ENCODE measurements at places on chromosomes 3 and 15. TPM values are rescaled to one million over a fixed set of nuclear protein-coding genes. Genes with fewer than 3 reads are reported as not detected.

- DNase-seq: no peak
Measured at GRCh38 chr3:16417945-16418739, 95.4 kb downstream of the RFTN1 start.

DNA sequence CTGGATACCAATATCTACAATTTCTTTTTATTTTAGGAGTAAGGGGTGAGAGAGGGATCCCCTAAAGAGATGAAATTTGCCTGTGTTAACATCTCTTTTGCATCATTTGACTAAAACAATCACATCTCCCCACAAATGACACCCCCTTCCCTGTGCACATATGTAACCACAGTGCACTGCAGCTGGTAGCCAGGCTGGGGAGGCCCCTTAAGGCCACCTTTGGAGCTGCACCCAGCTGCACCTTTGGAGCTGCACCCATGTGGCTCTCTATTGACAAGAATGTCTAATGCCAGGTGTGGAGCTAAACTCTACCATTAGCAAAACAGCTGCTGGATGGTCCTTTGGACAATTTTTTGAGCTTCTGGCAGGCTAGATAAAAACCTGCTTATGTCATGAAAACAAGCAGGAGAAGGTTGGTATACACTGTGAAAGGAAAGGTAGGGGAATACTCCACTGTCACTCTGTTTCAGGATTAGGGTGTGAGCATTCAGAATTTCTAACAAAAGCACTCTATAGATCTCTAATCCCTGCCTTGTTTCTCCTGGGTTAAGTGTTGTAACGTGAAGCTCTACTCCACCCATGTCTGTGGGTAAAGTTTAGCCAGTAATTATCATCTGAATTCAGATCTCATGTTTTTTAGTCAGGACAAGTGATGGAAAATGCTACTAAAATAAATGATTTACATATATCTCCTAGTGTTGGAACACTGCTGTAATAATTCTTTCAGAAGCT, 52.1 kb downstream of the TFG start:
- peak; percentile 53 for DNase-seq

DNA sequence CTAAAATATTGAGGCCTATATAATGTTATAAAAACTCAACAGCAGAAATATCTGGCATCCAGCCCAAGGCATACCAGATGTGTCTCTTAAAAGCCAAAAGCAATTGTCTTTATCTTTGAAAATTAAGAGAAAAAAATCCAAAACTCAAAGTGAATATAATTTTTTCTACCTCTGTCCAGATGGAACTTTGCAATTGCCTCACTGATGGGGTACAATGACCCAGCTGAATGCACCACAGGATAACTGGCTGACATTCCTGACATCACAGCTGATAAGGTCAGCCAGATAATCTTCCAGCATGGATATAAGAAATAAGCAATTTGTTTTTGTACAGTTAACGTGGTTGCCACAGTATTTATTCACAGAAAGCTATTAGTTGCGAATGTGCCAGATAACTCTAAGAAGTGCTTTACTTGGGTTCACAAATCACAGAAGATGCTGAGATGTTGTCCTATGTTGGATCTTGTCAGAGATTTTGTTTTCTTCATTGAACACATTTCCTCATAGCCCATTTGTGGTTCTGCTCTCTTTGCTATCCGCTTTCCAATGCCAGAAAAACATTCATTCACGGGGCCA, 566.9 kb upstream of the CCDC54 start:
- DNase-seq: no peak

The ANKRD34C gene
- not detected for total RNA-seq

DNA sequence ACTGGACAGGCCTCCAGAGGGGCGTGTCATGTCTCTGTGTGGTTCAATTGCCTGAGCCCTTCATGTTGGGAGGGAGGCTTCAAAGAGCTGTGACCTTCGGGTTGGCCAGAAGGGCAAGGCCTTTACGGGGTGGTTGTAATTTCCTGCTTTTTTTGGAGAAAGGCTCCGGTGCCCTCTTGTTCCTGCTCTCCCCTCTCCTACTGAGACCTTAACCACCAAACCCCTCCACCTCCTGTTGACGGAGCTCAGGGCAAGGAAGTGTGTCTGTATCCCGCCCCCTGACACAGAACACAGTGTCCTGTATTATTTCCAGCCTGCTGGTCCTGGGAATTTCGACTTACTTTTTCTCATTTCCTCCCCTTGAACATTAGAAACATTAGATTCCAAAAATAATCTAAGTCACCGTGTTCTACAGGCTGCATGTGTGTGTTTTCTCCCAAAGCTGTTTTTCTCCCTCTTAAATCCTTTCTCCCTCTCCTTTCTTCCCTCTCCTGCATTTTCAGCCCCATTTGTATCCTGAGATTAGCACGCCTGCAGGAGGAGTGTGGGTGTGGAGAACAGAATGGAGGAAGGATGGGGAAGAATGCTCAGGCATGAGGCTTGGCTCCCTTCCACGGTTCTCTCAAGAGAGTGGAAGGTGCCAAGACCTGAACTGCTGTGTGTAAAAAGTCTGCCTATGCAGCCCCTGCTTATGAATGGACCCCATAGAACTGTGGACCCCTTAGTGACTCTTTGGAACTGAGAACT, 285.4 kb upstream of the ROPN1 start:
- no peak for DNase-seq

DNA sequence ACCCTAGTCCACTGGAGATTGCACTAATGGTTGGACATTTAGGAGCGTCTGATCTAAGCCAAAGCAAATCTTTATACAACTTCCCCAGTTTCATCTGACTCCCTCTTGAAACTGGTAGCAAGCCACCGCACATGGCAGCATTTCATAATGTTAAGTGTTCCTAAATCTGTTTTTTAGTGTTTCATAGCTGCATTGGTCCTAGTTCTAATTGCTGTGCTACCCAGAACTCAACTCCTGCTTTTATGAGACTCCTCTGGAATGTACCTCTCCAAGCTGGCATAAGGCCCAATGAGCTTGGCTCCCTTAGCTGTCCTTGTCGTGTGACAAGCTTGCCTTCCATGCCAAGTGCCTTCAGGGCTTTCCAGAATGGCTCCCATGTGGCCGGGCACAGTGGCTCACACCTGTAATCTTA, 65.3 kb upstream of the FLNB start:
- no peak for DNase-seq

GRCh38 chr3:33687406-33688010, 30.5 kb downstream of the CLASP2 start:
- no peak for DNase-seq

- DNase-seq: no peak
Measured at GRCh38 chr15:88982304-88982945, 69.2 kb upstream of the MFGE8 start.

GRCh38 chr15:100628746-100629145, 26.4 kb downstream of the ASB7 start:
- DNase-seq: no peak

- no peak for DNase-seq
Measured at GRCh38 chr3:34351882-34352777, 553.7 kb downstream of the PDCD6IP start.

The TIPIN gene
- total RNA-seq: 26.9 TPM

The NEO1 gene
- total RNA-seq: 41.8 TPM

The FMN1 gene
- total RNA-seq: 1.9 TPM

GRCh38 chr15:89155656-89156055, 65.7 kb downstream of the RLBP1 start:
- DNase-seq: no peak

GRCh38 chr3:45232521-45232920, 6.4 kb upstream of the TMEM158 start:
- no peak for DNase-seq

DNA sequence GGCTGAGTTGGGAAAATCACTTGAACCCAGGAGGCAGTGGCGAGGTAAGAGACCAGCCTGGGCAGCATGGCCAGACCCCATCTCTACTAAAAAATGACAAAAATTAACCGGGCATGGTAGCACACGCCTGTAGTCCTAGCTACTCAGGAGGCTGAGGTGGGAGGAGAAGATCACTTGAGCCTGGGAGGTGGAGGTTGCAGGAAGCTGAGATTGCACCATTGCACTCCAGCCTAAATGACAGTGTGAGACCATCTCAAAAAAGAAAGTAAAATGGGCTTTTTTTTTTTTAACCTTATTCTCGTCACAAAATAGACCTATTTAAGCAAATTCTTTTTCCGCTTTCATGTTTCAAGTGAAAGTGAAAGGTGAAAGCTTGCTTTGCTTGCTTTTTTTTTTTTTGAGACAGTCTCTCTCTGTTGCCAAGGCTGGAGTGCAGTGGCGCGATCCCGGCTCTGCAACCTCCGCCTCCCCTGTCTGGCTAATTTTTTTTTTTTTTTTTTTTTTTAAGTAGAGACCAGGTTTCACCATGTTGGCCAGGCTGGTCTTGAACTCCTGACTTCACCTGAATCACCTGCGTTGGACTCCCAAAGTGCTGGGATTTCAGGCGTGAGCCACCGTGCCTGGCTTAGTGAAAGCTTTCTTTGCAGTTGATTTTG, 3.6 kb downstream of the PDIA3 start:
- DNase-seq: no peak

GRCh38 chr3:187873843-187874242, 128.6 kb upstream of the BCL6 start:
- DNase-seq: no peak

The BCL2A1 gene
- total RNA-seq: not detected

GRCh38 chr3:149515249-149515648, 40.8 kb downstream of the TM4SF4 start:
- DNase-seq: no peak

DNA sequence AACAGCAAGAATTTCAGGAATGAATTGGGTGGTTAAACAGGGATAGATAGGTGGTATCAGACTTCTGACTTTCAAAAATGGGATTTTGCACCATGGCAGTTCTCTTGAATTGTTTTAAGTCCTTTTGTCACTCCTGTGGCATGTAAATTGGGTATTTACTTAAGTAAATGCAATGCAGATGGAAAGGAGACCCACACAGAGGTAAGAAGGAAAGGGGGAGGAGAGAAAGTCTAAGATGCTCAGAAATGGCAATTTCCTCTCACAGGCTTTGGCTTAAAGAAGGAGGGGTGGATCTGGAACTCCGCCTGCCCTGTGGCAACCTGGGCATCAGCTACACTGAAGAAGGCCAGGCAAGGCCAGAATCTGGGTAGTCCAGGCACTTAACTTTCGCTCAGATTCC, 197.1 kb upstream of the UBE2E1 start:
- peak; percentile 33 for DNase-seq

The GBE1 gene
- 13.2 TPM for total RNA-seq

- no peak for DNase-seq
Measured at GRCh38 chr3:46549989-46550388, 16.1 kb downstream of the LRRC2 start.

GRCh38 chr3:80244390-80244789, 476.6 kb upstream of the ROBO1 start:
- no peak for DNase-seq

GRCh38 chr3:182906036-182906435, 74.3 kb downstream of the DCUN1D1 start:
- DNase-seq: no peak

GRCh38 chr3:23217872-23218554, 14.9 kb downstream of the UBE2E2 start:
- no peak for DNase-seq

The MORC1 gene
- total RNA-seq: not detected

DNA sequence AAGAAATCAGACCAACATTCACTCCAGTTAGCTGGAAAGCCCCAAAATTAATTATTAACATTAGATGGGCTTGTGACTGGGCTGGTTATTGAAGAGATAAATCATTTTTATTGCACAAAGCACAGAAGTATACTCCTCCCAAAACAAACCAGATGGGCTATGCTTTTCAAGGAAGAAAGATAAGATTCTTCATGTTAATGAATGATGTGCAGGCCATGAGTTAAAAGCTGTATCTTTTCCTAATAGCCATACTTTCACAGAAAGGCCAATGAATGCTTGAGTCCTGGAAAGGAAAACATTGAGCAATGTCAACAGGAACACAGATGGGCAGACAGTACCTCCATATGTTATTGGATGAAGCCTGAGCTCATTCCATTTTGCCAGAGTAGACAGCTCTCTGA, 55.4 kb downstream of the OCA2 start:
- no peak for DNase-seq

DNA sequence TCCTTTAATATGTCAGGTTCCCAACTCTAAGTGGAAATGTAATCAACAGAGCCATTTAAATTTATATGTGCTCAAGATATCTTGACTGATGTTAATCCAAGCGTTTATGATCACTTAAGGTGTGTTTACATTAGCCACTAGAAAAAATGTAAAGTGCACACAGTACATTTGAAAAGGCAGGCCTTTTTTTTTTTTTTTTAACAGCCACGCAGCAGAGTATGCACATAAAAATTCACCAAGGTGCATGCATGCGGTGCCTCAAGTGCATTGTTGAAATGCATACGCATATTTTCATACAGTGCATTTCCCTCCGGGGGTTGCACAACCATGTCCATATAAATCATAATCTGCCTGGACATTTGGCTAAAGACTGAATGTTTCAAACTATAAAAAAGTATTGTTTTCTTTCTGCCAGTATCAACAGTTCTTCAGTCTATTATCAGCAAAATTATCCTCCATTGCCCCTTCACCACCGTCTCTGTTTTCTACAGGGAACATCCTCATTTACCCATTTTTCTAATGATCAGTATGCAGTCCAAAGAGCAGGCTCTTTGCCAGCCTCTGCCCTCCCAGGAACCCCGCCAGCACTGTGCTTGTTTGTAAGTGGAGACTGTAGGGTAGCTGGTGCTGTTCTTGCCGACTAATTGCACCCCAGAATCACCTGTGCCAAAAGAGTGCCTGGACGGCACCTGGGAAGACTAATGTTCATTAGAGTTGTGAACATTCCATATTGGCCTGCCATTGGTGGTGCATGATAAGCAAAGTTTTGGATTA, 611.2 kb upstream of the CFAP20DC start:
- no peak for DNase-seq

GRCh38 chr3:62875558-62876002, 364 bp upstream of the CADPS start:
- no peak for DNase-seq

DNA sequence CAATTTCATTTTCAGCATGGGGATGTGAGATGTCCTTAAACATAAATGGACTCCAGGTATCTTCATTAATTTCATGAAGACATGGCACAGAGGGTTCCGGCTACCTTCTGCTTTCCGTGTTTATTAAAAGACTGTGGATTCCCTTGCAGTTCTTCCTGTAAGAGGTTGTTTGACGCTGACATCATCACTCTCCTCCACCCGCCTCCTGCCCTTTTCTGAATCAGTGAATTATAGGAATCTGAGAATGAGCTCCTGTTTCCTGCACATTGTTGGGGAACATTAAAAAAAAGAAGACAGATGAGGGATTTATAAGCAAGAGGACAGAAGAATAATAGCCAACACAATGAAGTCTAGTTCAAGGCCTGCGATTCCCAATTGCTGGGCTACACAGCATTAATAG, 191.3 kb downstream of the LPP start:
- no peak for DNase-seq

The PIERCE2 gene
- 0.44 TPM for total RNA-seq
